GDM1 (cell line): ENCODE measurements at places on chromosomes 1 and 21.

GRCh38 chr21:28308516-28308915 lies 684.2 kb downstream of the LTN1 start:
- DNase-seq = no peak

- DNase-seq = no peak
Measured at GRCh38 chr1:216456682-216457081, 33.4 kb upstream of the USH2A start.

- no peak for DNase-seq
Measured at GRCh38 chr1:235650341-235651169, 971 bp upstream of the GNG4 start.

DNA sequence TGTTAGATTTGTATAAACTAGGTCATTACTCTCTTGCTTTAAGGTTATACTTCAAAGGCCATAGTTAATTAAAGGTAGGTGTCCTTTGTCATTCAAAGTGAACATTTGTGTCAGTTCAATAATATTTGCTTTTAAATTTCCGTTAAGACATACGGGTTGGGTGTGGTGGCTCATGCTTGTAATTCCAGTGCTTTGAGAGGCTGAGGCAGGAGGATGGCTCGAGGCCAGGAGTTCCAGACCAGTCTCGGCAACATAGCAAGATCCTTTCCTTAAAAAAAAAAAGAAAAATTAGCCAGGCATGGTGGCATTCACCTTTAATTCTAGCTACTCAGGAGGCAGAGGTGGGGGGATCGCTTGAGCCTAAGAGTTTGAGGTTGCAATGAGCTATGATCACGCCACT lies 80.4 kb downstream of the KIF26B start:
- DNase-seq = no peak

GRCh38 chr1:19800076-19800804 lies 524 bp upstream of the TMCO4 start:
- DNase-seq = peak; percentile 33

DNA sequence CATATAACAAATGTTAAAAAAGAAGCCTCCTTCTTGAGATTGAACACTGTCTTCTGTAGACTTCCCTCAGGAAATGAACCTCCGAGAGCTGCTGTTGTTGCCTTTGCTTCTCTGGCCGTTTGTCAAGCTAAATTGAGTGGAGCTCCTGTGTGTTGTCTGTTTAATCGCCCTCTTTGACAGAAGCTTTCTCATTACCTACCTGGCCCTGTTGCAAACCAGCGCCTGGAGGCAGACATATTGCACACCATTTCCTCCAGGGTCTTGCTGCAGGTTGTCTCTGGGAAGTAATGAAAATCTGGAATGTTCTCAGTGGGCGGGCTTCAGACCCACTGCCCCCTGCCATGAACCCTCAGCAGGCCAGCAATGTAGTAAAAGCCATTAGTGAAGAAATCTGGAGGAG lies 83.3 kb downstream of the GABPA start:
- no peak for DNase-seq

GRCh38 chr1:108858230-108858950 lies 1.5 kb upstream of the AKNAD1 start:
- no peak for DNase-seq
